BE2C (cell line): ENCODE measurements at places on chromosomes 2 and 18.
A peak's percentile ranks its signal among the peaks of the same experiment; 100 is the strongest.

GRCh38 chr2:221493391-221493790, 78.7 kb downstream of the EPHA4 start:
- no peak for DNase-seq

- peak; percentile 79 for DNase-seq
Measured at GRCh38 chr2:232633413-232634205, at the start of gene EFHD1. EFHD1 (plus strand) TSS chr2:232633604; CDS start chr2:232633705, 101 bp downstream.

DNA sequence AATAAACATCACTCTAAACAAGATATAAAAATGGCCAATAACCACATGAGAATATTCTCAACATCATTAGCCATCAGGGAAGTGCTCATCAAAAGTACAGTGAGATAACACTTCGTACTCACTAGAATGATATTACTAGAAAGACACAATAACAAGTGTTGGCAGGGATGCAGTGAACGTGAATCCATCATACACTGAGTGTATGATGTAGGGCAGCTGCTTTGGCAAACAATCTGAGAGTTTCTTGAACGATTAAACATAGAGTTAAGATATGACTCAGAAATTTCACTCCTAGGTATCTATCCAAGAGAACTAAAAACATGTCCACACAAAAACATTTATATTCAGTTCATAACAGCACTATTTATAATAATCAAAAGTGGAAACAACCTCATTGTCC, 368.9 kb downstream of the PID1 start:
- DNase-seq, result no peak

GRCh38 chr18:80233201-80233835, 14.0 kb downstream of the PARD6G start:
- DNase-seq, result no peak

- no peak for DNase-seq
Measured at GRCh38 chr18:51520676-51521180, 323.2 kb upstream of the MEX3C start.

DNA sequence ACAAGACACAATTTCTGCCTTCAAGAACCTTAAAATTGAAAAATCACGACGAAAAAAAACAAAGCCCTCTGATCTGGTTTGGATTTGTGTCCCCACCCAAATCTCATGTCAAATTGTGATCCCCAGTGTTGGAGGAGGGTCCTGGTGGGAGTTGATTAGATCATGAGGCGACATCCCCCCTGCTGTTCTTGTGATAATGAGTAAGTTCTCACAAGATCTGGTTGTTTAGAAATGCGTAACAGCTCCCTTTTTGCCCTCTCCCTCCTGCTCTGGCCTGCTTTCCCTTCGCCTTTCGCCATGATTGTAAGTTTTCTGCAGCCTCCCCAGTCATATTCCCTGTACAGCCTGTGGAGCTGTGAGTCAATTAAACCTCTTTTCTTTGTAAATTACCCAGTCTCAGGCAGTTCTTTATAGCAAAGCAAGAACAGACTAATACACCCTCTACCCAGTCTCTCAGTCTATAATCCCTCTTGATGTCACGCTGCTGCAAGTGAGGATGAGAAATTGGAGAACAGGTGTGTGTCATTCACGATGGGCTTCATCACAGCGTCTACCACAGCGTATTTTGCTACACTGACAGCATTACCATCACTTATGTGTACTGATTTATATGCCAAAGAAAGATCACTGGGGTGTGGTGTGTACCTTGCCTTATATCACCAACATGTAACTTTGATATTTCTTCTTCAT, 330.7 kb downstream of the MTX2 start:
- DNase-seq, result no peak

GRCh38 chr18:51241226-51241625, 43.7 kb upstream of the MEX3C start:
- no peak for DNase-seq

- no peak for DNase-seq
Measured at GRCh38 chr2:72696559-72696958, 129.3 kb downstream of the EXOC6B start.

- no peak for DNase-seq
Measured at GRCh38 chr2:101766871-101767739, 69.6 kb downstream of the MAP4K4 start.

DNA sequence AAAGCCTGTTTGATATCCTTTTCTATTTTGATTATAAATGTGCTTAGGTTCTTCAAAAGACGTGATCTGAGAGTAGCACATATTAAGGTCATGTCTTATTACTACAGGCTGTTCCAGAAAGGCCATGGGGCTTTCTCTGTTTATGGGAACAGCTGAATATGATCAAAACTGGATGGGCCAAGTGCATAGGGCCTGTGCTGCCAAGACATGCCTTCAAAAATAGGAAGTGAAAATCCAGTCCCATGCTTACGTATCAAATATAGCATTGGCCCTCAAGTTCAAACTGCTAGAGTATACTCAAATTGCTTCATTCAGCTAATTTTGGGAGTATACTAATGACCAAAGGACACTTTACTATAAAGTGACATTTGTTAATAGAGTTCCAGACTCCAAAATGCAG, 24.1 kb downstream of the SLC25A52 start:
- no peak for DNase-seq

- DNase-seq, result no peak
Measured at GRCh38 chr2:8329660-8330622, 351.9 kb upstream of the ID2 start.

DNA sequence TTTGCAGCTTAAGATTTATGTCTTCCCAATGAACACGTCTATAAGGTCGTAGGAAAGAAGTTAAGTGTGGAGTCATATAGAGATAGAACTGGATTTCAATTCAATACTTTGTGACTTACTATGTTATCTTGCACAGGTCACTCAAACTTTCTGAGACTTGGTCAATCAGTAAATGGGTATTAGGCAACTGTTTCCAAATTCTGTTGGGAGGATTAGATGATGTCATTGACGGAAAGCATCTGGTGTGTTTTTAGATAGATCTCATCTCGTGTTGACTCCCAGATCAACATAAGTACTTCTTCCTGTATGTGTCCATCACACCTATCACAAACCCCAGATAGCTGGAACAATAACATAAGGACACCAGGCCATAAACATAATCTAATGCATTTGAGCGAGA, 771.1 kb upstream of the FANCL start:
- no peak for DNase-seq

- peak; percentile 82 for DNase-seq
Measured at GRCh38 chr2:234135750-234136221, 85.3 kb downstream of the SPP2 start.

GRCh38 chr2:8568543-8569302, 113.1 kb upstream of the ID2 start:
- no peak for DNase-seq

DNA sequence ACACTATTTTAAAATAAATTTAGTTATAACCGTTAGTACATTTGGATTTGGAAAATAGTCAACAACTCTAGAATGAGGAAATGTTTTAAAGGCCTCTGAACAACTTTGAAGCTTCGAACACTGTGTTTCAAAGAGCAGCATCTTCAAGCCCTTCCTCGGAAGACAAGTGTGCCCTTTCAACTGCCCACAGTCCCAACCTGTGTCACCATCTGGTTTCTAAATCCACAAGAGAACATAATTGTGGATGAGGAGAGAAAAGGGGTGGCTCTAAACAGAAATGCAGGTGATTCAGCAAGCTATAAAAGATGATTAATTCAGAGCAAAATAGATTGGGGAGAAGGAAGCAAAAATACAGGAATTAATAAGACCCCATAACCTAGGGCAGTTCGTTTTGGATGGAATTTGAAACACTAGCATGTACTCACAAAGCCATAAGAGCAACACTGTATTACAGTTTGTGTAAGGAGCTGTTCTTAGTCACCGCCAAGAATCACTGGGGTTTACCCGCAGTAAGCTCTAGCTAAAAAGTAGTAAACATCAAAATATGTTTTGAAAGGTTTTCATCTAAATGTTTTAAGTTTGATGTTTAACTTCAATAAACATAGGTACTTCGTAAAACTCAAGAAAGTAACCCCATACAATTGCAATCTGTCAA, 160.7 kb downstream of the EIPR1 start:
- no peak for DNase-seq

DNA sequence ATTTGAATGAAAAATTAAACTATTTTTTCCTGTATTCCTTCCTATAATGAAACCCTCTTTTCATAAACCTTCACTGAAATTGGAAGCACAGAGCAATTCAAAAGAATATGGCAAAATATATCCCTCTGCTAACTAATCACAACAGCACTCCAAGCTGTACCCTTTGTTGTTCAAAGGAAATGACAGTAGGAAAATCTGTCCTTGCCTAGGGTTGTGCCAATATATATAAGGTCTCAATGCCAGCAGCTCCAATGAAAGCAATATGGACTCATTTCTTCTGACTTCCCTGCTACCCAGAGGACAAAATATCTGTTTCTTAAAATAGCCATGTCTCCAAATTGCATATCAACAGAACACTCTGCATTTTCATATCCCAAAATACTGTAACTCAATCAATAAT, 373.9 kb upstream of the MC4R start:
- no peak for DNase-seq

GRCh38 chr2:214035091-214035852, 375.6 kb upstream of the VWC2L start:
- DNase-seq, result no peak

DNA sequence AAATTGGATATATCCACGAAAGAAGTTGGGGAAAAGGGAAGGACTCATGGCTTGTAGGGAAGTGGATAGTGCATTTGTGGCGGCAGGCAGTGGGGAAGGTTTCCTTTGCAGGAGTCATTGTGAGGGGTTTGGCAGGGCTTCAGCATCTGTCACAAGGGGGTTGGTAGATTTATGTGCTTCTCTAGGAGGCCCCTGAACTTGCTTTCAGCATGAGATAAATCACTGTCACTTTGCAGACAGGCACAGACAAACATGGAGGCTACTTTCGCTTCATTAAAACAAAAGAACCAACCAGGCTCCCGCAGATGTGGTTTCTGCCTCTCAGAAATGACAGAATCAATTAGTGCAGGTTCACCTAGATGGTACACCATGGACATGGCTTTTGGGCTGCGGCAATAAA, 340.7 kb downstream of the TGIF1 start:
- DNase-seq, result no peak
